ENCODE measurements at places on chromosomes 6 and 20. TPM values are rescaled to one million over a fixed set of nuclear protein-coding genes. Genes with fewer than 3 reads are reported as not detected.
A peak's percentile ranks its signal among the peaks of the same experiment; 100 is the strongest.

- peak; percentile 78 for DNase-seq
Observed at GRCh38 chr20:45347936-45348778, at the start of gene SDC4. SDC4 (minus strand) TSS chr20:45348424; CDS start chr20:45348384, 40 bp downstream.

DNA sequence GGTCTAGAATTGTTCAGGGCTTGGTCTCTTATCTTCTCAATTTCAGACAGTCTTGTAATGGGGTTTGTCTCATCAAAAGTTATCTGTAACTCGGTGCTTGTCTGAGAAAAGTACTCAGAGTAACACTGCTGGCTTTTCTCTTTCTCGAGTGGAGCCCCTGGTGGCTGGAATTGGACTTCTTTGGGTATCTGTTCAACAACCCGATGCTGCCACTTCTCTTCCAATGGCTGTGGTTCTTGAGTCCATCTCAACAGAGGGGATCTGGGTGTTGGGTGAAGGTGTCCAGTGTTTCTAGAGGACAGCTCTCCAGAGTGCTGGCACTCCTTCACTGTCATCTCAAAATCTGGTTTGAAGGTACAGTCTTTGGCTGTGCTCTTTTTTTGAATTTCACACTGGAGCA lies 24.6 kb downstream of the DST start:
- DNase-seq: no peak

Gene L3MBTL3
- total RNA-seq: 33.9 TPM

- no peak for DNase-seq
Observed at GRCh38 chr6:126143761-126144251, 157.5 kb downstream of the TRMT11 start.

Gene IL17F
- not detected for total RNA-seq

DNA sequence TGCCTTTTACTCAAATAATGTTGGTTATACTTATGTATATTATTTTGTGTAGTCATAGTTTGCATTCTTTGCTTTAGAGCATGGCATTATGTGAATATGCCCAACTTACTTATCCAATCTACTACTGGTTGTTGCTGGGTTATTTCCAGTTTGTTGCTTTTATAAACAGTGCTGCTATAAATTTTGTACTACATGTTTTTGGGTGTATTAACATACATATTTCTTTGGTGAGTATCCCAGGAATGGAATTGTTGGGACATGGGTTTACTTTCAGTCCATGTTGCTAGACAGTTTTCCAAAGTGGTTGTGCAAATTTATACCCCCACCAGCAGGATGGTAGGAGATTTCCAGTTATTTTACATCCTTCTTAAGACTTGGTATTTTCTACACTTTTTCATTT lies 157.1 kb upstream of the THEMIS start:
- no peak for DNase-seq

Gene CD109
- total RNA-seq: 6.5 TPM

DNA sequence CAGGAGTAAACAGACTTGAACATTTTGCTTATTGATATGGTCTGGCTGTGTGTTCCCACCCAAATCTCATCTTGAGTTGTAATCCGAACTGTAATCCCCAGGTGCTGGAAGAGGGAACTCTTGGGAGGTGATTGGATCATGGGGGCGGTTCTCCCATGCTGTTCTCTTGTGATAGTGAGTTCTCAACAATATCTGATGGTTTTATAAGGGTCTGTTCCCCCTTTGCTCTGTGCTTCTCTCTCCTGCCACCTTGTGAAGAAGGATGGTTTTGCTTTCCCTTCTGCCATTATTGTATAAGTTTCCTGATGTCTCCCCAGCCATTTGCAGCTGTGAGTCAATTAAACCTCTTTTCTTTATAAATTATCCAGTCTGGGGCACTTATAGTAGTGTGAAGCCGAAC lies 40.0 kb downstream of the MYLIP start:
- DNase-seq: peak; percentile 64

GRCh38 chr6:112321941-112322424 lies 25.1 kb upstream of the RFPL4B start:
- DNase-seq: no peak

- DNase-seq: peak; percentile 5
Observed at GRCh38 chr6:21103626-21104224, 489.8 kb upstream of the SOX4 start.

GRCh38 chr6:109174916-109175315 lies 79.6 kb downstream of the CEP57L1 start:
- no peak for DNase-seq

DNA sequence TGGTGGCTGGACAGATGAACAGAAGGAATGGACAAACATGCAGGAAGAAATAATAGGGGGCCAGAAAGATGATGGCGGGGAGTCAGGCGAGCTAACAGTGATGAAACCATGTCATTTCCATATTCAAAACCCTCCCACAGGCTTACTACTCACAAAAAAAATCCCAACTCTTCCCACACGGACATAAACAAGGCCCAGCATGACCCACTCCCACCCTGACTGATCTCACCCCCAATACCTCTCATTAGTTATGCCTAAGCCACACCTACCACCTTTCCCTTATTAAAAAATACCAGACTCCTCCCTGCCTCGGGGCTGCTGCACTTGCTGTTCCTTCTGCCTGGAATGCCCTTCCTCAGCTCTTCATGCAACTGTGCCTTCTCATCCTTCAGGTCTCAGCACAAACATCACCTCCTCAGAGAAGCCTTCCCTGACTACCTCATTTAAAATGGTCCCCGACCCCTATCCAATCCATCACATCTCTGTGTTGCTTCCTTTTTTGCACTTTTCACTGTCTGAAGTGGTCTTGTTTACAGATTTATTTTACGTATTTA lies 145.8 kb downstream of the PREX1 start:
- no peak for DNase-seq

DNA sequence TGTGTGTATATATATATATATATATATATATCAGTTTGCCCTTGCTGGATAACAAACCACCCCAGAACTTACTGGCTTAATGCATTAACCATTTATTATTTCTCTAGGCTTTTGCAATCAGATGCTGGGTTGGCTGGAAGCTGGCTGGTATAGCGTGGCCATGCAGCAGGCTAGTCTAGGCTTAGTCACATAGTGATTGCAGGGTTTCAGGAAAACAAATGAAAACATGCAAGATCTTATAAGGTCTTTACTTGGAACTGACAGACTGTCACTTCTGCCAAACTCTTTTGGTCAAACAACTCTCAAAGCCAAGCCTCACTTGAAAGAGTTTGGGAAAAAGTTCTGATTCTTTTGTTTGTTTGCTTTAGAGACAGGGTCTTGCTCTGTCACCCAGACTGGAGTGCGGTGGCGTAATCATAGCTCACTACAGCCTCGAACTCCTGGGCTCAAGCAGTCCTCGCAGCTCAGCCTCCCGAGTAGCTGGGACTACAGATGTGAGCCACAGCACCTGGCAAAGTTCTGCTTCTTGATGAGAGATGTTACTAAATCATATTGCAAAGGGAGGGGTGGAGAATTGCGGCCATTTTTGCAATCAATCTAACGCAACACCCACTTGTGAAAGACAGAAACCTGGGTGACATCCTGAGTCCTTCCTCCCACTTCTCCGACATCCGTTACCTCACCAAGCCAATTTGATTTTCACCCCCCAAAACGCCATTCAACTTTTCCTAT lies 74.6 kb upstream of the RNF24 start:
- peak; percentile 23 for DNase-seq

DNA sequence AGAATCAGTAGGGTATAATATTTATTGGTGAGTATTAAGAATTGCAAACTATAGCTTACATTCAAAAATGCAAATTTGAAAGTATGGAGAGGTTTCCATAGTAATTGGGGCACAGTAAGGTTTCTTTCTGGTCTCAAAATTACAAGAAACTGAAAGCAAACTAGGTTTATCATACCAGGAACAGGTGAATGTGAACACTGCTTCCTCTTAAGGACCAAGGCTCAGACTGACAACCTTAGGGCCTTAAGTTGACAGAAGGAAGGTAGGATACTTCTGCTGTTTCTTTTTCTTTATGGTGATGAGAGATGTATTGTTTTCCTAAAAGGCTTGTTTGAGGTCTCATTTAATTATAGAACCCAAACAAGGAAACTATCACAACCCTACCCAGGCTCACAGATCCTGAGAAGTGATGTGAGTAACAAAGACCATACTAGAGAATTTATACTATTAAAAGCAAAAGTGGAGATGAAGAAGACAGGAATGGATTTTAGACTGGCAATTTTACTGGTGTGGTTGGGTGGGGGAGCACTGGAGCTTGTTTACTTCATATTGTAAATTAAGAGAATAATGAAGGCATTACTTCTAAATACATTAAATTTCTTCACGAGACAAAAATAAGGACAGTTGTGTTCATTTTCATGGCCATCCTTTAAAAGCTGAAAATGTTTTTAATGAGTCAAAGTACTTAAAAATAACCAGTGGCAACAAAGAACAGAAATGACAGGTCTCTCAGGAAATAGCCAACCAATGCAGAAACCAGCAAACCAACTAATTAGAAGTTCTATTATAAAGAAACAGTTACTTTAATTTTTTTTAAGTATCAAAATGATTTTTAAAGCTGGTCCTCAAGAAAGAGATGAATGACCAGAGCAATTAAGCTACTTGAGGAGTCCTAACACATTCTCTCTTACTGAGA lies 21.3 kb downstream of the STAU1 start:
- no peak for DNase-seq

Gene CD24
- under 0.01 TPM for total RNA-seq

Gene MDFI
- total RNA-seq: 44.0 TPM

GRCh38 chr6:268394-268935 lies 23.8 kb upstream of the DUSP22 start:
- no peak for DNase-seq

- peak; percentile 65 for DNase-seq
Observed at GRCh38 chr20:58086763-58087561, 141.5 kb downstream of the ANKRD60 start.

DNA sequence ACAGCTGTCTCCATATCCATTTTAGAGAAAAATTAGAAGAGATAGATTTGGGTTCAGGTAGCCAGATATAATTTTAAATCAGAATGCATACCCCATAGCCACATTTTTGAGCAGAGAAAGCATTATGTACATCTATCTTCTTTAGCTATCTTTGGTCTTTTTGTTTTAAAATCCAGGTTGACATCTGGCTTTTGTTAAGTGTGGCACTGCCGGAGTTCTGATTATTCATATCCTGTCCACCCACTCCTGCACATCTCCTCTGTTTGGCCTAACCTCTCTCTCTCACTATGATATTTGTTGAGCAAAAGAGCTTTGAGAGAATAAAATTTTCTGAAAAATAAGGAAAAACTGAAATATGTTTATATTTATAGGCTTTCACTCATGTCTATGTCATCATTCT lies 189.7 kb downstream of the PACRG start:
- no peak for DNase-seq

All from lung microvascular endothelial cell (primary cell).